ENCODE measurements at places on chromosomes 6 and 20.
A peak's percentile ranks its signal among the peaks of the same experiment; 100 is the strongest.

DNA sequence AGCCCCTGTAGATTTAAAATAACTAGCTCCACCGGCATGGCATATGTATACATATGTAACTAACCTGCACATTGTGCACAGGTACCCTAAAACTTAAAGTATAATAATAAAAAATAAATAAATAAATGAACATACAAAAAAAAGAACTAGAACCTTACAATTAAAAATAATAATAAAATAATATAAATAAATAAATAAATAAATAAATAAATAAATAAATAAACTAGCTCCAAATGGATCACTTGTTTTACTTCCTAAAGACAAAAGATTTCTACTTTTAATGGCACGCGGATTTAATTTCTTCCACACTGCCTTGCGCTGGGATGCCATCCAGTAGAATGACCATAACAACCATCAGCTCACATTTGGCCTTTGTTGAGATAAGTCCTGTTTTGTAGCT lies 141.0 kb upstream of the NRSN1 start:
- DNase-seq = no peak

GRCh38 chr6:39206250-39206721 lies 23.0 kb downstream of the KCNK5 start:
- DNase-seq = no peak

DNA sequence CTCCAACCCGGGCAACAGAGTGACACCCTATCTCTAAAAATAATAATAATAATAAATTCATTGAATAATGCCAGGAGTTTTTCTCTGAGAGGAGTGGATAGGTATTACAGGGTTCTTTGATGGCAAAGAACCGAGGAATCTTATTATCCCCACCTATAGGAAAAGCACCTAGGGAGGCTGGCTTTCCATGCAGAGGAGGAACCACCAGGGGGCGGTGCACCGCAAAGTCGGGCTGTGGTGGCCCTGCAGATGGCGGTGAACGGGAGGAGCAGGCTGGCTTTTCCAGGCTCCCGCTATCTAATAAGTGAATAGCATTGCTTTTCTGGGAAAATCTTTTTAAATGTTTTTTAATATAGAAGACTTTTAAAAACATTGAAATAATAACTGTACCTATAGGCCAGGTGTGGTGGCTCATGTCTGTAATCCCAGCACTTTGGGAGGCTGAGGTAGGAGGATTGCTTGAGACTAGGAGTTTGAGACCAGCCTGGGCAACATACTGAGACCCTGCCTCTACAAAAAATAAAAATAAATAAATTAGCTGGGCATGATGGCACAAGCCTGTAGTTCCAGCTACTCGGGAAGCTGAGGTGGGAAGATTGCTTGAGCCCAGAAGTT lies 864.2 kb downstream of the KIF16B start:
- DNase-seq = peak; percentile 21

DNA sequence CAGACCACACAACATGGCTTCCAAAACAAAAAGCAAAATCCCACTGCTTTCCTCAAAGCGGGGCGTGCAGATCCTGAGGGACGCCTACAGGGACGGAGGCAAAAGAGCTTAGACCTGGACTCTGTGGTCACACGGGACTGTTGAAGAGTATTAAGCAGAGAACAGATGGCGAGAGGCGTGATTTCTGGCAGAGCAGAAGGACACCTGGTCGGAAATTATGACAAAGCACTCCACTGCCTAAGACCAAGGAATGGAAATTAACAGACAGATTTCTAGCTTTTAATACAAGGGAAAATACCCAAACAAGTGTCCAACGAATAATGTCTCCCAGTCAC lies 15.4 kb downstream of the CST7 start:
- DNase-seq = no peak

GRCh38 chr6:90003069-90003795 lies 109.0 kb downstream of the GJA10 start:
- DNase-seq = no peak

DNA sequence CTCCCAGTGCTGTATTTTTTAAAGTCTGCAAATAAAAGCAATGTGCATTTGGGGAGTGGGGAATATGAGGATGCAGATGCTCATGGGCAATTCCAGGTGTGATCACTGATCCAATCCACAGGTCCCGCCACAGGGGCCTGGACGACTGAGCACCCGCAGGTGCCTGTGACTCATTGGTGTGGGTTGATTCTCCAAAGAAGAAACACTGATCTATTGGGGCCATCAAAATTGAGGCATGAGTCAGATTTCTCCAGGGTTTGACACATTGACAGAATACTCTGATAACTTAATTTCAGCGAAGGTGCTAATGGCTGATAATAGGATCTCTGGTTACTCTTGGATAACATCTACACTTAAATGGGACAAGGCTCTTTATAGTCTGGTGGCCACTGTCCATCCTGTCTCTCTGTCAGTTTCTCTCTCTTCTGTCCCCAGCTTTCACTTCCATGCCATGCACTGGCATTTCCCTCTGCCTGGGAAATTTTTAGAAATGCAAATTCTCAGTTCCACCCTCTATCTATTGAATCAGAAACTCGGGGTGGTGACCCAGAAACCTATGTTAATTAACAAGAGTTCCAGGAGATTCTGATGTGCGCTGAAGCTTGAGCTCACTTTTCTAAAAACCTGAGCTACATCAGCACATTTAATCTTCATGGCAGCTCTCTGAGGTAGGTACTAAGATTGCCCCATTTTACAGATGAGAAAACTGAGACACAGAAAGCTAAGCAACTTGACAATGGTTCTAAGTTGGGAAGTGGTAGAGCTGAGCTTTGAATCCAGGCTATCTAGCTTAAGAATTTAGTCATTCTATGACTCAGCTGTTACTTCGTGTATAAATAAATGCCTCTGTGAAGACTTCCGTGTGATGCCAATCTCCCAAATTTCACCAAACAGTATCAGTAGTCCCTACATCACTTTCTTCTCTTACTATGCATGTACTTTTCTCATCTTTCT lies 10.2 kb upstream of the RCAN2 start:
- no peak for DNase-seq

- DNase-seq = peak; percentile 80
Observed at GRCh38 chr20:354298-354977, 7.5 kb downstream of the NRSN2 start.

GRCh38 chr20:44400970-44401769 lies 45.7 kb downstream of the HNF4A start:
- DNase-seq = no peak

GRCh38 chr6:11043961-11044711 lies at the start of gene ELOVL2:
ELOVL2 (minus strand) TSS chr6:11044305; CDS start chr6:11044230, 75 bp downstream.
- no peak for DNase-seq

DNA sequence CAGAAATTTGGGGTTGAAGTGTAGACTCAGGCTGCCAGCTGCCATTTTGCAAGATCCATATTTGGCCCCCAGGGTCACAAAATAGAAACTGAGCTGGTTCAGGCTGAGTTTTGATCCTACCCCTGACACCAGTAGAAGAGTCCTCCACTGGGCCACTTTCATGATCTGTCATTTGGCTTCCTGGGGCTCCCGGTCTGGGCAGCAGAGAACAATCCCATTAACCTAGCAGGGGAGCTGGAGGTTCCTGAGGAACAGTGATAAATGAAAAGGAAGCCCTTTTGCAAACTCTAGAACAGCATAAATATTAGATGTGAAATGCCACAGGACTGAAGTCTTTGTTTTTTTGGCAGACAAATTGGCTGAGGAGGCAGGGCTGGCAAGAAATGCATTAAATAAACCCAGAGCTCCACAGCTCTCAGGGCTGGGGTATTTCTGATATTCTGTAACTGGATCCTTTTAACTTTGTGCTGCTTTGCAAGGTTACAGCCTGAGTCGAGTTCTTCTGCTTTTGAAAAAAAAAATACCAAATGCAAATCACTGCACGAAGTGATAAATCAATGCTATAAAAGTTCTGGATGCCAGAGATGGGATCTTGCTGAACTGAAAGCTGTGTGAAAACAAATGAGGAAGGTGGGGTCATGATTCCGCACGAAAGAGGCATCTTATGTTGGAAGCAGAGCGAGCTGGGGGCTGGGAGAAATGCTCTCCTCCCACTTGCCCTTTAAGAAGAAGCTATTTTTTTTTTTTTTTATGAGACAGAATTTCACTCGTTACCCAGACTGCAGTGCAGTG lies 64.4 kb downstream of the SULF2 start:
- DNase-seq = no peak

GRCh38 chr6:158418501-158418900 lies 106.2 kb downstream of the TULP4 start:
- DNase-seq = no peak

DNA sequence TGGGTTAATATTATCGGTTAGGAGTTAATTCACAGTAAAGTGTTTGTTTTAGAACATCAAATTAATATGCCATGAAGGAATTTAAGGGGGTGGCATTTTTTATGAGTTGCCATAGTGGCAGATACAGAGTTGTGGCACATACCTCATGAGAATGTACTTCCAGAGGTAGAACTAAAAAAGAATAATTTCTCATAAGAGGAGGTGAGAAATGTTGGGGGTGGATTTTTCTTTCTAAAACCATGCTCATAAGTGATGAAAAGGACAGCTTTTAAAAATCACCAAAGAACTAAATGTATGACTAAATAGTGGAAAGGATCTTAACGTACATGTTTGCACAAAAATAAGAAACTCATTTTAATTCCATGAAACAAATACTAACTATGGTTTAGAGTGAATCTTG lies 58.7 kb downstream of the SHLD1 start:
- no peak for DNase-seq

DNA sequence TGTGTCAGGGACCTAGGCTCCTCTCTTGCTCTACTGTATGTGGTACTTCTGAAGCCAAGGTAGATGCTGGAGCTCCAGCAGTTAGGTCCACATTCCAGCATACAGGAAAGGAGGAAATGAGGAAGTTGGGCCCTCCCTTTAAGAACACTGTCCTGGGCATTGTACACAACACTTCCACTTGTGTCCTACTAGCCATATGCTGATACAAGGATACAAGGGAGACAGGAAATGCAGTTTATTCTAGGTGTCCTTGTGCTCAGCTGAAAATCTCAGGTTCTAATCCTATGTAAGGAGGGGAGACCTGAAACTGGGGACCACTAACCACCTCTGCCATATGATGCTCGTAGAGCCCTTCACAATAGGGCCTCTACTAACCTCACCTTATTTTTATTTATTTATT lies 4.2 kb downstream of the TRIB3 start:
- no peak for DNase-seq

- no peak for DNase-seq
Observed at GRCh38 chr6:5215799-5216198, 45.0 kb downstream of the LYRM4 start.

DNA sequence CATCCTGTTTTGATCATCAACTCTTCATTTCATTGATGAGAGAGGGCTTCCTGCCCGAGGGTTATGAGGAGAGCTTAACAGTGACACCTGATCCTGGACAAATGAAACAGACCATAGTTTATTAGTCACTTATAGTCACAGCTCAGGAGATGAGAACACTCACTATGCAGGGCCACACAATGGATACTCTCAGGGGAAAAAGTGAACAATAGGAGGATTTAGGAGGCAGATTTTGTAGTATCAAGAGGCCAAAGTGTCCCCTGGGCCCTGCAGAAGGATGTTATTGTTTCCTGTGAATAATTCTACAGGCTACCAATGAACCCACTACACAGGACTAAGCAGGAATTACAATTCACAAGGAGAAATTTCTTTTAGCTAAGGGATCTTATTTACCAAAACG lies 772.8 kb upstream of the MAN1A1 start:
- no peak for DNase-seq

DNA sequence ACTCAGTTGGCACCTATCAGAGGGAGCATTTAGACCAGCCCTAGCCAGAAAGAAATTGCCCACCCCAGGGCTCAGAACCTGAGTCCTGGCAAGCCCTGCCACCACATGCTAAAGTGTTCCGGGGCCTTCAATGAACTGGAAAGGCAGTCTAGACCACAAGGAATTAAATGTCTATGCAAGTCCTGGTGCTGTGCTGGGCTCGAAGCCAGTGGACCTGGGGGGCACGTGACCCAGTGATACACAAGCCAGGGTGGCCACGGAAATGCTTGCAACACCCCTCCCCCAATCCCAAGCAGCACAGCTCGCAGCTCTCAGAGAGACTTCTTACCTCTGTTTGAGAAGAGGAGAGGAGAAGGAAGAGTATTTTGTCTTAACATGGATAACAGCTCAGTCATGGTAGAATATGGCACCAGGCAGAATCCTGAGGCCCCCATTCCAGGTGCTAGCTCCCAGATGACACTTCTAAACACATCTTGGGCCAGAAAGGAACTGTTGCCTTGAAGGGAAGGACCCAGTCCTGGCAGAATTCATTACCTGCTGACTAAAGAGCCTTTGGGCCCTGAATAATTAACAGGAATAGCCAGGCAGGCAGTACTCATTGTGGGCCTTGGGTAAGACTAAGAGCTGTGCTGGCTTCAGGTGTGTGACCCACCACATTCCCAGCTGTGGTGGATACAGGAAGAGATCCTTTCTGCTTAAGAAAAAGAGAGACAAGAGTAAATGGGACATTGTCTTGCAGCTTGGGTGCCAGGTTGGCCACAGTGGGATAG lies 111.3 kb downstream of the BTBD9 start:
- DNase-seq = no peak

DNA sequence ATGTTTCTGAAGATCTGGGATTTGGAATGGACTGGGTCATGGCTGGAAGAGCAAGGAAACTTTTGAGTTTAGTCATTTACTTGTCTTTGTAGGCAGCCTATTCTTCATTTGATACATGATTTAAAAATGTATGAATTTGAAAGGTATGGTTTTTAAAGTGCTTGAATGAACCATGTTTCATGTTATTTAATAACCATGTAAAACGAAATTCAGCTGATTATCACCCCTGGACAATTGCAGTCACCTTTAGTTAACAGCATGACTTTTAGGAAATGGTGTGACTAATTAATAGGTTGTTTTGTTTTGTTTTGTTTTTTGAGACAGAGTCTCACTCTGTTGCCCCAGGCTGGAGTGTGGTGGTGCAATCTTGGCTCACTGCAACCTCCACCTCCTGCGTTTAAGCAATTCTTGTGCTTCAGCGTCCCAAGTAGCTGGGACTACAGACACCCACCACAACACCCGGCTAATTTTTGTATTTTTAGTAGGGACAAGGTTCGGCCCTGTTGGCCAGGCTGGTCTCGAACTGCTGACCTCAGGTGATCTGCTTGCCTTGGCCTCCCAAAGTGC lies 2.1 kb downstream of the STX11 start:
- DNase-seq = peak; percentile 45

DNA sequence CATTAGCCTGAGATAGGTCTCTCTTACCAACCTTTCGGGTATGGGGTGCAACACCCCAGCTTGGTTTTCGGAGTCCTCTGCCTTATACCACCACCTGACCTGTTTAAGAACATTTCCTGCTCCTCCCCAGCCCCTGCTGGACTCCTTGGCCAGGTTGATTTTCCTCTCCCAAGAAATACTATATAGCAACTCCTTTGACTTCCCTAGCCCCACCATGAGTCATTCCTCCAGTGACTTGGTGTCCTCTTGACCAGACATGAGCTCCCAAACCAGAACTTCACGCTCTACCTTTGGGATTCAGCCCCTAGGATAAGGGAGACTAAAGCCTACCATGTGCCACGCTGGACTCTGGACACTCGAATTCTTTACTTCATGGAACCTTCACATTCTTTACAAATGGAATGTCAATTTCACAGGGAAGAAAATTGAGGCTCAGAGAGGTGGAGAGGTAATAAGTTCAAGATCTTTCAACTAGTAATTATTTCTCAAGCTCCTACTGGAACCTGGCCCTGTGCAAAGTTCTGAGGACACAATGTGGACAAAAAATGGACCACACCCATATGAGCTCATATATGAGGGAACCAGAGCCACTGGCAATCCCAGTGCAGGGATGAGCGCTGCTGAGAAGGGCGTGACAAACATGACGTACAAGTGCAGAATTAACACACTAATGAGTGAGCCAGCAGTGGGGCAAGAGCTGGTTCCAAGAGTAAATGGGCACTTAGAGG lies 48.2 kb downstream of the SIRPA start:
- DNase-seq = peak; percentile 77

All from CD4-positive, alpha-beta T cell treated with Interleukin-15 for 1 hour (primary cell).